ENCODE measurements at places on chromosomes 5 and 9.

DNA sequence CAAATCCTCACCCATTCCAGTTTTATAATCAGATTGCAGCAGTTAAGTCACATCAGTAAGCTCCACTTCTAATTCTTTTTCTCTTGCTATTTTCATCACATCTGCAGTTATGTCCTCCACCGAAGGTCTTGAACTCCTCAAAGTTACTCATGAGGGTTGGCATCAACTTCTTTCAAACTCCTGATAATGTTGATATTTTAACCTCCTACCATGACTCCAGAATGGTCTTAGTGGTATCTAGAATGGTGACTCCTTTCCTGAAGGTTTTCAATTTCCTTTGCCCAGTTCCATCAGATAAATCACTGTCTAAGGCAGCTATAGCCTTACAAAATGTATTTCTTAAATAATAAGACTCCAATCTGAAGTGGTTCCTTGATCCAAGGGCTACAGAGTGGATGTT is 53.8 kb upstream of the EDIL3 start:
- no peak for DNase-seq

DNA sequence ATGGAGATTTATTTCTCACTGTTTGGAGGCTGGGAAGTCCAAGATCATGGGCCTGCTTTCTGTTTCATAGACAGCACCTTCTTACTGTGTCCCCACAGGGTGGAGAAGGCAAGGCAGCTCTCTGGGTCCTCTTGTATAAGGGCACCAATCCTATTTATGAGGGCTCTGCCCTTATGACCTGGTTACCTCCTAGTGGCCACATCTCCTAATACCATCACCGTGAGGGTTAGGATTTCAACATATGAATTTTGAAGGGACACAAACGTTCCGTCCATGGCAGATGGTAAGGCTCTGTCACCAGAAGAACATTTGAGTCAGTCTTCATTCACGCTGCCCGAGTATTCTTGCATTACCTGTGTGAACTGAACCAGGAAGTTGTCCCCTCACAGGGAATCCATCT is 48.4 kb downstream of the ANKRD33B start:
- DNase-seq = no peak

DNA sequence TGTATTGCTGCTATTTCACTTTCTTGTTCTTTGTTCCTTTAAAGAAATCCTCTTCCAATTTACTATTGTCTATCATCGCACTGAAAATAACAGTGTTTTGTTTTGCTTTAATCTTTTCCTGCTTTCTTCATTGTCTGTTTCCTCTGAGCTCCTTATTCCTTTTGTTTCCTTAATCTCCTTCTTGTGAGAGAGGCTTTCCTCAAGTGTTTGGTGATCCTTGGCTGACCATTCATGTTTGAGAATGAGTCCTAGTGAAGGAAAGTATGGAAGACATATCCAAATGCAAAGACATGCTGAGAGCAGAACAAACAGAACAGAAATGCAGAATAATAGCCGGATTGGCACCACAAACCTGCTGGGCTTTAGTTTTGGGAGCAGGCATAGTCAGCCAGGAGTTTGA is 42.0 kb upstream of the ENTREP1 start:
- no peak for DNase-seq

DNA sequence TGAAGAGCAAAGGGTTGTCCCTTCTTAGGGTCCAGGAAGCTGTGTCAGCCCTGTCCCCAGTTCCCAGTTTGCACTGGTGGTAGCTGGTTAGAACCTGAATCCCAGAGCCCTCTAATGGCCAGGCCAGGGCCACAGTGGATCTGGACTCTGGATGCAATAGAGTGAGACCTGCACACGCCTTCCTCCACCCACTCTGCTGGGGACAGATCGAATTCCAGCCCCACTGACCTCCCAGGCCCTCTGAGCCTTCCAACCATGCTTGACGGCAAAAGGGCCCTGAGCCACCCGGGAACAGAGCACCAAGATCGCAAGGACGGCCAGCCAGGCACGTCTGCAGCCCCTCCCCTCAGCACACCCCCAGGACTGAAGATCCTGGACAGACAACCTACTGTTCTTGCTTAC is 23.7 kb downstream of the NAIF1 start:
- no peak for DNase-seq

GRCh38 chr9:16337322-16338029 is 533.0 kb downstream of the BNC2 start:
- no peak for DNase-seq

DNA sequence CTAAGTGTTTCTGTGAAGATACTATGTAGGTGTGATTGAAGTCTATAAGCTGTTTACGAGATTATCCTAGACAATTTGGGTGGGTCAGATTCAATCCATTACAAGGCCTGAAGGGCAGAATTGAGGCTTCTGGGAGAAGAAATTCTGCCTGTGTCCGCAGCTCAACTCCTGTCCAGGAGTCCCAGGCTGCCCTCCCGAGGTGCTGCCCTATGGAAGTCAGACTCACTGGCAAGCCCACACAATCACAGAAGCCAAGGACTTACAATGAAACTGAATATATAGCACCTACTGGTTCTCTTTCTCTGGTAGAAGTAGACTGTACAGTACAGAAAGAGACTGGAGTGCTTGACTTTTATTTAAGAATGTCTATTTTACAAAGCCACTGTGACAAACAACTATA is 74.5 kb downstream of the EPB41L4A start:
- DNase-seq = no peak

DNA sequence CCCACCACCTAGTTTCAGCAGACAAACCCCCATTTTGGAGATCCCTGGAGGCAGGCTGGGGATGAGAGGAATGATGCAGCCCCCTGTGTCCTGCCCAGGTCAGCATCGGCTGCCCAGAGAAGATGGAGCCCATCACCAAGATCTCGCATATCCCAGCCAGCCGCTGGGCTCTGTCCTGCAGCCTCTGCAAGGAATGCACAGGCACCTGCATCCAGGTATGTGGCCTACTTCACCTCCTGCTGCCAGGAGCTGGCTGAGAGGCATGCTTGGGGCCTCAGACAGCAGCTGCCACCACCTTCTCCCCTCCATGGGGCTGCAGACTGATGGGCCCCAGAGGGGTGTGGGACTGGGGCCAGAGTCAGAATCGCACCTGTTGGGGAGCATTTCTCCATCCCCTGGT is 38.9 kb downstream of the JADE2 start:
- no peak for DNase-seq

Measured in T47D (cell line).